ENCODE measurements at places on chromosomes 12 and 14.

GRCh38 chr14:98966016-98966415 lies 306.0 kb downstream of the BCL11B start:
- no peak for DNase-seq

DNA sequence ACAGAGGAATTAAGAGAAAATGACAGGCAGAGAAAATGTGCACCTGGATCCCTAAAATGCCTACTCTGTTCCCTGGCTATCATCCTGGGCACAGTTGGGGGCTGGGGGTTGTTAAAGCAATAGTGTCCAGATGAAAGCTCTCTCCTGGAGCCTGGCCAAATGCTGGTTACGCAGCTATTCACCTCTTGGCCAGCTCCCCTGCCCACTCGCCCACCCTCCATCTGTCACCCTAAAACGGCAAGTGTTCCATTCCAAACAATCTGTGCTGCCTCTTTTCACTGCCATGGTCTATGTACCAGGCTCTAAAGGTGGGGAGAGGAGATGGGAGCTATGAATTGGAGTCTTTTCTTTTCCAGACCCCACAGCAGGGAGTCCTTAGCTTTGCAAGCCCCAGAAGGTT lies 24.7 kb upstream of the NPFF start:
- no peak for DNase-seq

DNA sequence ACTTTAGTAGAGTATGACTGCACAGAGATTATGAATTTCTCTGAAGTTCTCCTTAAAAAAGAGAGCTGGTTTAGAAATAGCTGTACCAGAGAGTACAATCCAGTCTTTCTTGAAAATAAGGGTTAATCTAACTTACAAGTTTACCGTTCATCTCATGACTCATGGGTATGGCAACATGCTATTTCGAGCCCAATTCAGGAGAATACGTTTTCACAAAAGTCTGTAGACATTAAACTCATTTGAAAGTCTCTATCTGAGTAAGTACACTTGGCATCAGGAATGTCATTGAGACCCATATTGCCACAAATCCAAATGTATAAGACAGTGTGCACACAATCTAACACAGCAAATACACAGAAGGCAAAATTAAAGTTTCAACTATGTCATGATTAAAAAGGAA lies 160.5 kb downstream of the PIK3C2G start:
- peak; percentile 57 for DNase-seq

GRCh38 chr14:50676814-50677516 lies 8.9 kb upstream of the SAV1 start:
- DNase-seq, result no peak

- no peak for DNase-seq
These were observed 1.7 kb downstream of the B4GALNT3 start for GRCh38 chr12:461425-461824.

- no peak for DNase-seq
These were observed 454.8 kb downstream of the TMTC2 start for GRCh38 chr12:83141460-83141994.

DNA sequence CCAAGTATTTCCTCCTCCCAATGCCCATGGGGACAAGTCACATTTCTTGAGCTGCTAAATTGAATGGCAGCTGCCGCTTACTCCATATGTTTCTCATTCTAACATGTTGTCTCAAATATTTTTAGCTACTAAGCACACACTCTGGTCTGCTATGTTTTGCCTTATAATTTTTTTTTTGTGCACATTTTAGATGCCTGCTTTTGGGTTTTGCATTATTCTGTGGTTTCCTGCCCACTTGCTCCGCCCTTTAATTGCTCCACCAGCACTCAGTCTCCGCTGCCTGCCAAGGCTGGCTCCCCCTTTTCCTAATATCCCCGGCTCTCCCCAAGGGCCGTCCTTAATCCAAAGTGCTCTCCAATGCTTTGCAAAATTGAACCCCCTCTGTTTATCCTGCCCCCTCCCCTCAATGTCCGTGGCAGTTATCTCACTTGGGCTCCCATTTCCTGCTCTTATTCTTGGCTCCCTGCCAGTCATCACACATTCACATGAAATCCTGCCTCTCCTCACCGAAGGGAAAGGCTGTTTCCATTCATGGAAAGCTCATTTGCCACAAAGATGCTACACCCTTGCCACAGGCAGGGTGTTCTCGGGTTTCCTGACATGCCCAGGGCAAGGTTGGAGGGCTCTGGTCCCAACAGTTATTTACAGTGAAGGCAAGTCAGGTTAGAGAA lies 79.4 kb downstream of the C12orf75 start:
- DNase-seq, result peak; percentile 23

GRCh38 chr12:132661972-132662371 lies 25.2 kb downstream of the POLE start:
- DNase-seq, result no peak

DNA sequence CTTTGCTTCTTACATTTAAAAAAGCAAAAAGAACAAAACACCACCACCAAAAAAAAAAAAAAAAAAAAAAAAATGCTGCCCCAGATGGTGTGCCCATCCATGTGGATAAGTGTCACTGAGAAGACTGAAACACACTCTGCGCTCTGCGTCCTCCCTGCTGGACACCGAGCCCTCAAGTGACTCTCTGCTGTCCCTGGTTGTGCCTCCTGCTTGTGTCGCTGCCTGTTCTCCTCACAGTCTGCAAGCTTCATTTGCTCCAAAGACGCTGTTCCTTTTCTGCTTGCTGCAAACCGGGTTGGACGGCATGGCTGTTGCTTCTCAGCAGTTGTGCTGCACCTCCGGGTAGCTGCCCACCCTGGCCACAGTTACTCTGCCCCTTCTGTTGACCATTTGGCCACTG lies 276.2 kb upstream of the ATP2B1 start:
- DNase-seq, result no peak

GRCh38 chr12:32400866-32401265 lies 1.5 kb downstream of the FGD4 start:
- no peak for DNase-seq

DNA sequence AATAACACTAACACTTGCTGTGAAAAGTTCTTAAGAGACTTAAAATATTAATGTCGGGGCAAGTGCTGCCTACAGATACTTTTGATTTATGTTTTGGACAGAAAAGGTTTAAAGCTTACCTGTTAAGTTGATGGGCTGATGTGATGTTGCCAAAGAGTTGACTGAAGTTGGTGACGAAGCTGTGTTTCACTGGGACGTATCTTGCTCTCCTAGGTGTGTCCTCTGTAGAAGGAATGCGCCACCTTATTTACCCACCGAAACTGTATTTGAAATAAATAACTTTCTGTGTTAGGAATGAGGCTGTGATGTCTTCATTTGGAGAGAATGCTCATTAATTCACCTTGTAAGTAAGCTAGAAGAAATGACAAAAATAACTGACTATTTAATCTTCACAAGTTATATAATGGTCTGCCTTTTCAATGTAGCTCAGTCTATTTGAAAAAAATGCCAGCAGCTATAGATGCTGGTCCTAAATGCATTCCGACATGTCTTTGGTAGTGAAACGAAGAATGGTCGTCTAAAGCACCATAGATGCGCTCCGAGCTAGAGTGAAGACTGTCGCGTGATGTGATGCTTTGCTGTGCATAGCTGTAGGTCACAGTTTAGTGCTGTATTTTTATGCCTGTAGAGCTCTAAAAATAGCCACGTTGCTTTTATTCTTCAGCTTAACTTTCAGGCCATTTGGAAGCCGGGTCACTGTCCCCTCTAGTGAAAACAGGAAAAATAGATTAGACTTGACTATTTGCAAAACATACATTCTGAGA lies at the start of gene RD3L:
Gene RD3L (minus strand): TSS at position 557 of the 764 bp plus-strand sequence. CDS start 834 bp downstream, outside the sequence.
- no peak for DNase-seq

DNA sequence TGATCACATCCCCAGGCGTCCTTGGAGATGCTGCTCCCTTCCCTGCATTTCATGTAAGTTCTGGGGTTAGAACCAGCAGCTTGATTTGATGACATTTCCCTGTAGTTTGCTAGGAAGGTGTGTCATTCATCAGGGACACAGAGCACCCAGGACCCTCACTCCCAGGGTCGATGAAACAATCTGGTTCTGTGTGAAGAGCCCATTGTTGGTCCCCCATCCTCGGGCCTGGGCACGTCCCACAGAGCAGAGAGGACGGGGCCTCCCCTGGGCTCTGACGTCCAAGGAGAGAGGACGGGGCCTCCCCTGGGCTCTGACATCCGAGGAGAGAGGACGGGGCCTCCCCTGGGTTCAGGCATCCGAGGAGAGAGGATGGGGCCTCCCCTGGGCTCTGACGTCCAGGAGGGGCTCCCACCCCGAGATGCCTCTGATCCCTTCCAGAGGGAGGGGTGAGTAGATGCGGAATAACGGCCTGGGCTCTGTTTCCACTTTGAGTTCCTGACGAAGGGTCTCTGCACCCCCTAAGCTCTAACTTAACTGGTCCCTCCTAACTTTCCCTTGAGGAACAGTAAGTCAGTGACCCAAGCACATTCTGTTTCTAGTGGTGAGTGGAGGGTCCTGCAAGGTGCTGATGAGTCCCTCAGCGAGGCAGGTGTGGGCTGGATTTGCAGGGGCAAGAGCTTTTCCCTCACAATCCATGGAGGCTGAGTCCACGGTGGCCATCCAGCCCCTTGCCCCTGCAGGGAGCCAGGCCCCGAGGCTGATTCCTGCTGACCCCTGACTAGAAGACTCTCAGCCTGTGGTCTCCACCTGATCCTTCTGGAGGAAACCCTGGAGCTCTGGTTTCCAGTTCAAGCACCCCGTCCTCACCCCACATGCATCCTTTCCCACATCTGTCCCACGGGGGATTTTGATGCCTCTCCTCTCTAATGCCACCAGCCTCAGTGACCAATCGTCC lies 35.5 kb upstream of the SFSWAP start:
- DNase-seq, result no peak

GRCh38 chr12:108842361-108842760 lies 15.0 kb downstream of the SSH1 start:
- no peak for DNase-seq

GRCh38 chr12:52971679-52972329 lies 22.9 kb downstream of the KRT18 start:
- DNase-seq, result peak; percentile 92

DNA sequence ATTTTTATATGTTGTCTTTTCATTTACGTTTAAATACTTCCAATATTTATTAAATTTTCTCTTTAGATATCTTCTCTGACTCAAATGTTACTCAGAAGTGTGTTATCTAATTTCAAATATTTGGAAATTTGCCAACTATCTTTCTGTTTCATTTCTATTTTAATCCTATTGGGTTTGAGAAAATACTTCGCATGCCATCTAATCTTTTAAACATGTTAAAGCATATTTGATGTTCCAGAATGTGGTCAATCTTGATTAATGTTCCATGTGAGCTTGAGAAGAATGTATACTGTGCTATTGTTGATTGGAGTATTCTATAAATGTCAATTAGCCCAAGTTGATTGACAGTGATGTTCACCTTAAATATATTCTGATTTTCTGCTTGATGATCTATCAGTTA lies 11.9 kb upstream of the DCN start:
- DNase-seq, result peak; percentile 22

DNA sequence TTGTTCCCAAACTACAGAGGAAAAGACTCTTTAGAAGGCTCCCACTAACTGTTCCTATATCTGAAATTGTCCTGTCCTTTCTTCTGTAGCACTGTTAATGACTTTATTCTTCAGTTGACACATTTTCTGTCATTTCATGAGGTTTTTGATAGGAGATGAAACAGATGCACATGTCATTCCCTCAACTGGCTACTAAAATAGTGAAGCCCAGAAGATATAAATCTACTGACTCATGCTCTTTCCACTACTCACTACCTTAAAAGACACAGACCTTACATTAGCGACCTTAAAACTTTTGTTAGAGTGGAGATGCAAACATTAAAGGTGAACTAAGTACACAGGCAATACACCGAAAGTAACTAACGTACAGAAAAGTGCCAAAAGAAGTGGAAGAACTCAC lies 59.5 kb upstream of the ANKS1B start:
- no peak for DNase-seq

- peak; percentile 30 for DNase-seq
These were observed 41.8 kb downstream of the CORO1C start for GRCh38 chr12:108689314-108690190.

DNA sequence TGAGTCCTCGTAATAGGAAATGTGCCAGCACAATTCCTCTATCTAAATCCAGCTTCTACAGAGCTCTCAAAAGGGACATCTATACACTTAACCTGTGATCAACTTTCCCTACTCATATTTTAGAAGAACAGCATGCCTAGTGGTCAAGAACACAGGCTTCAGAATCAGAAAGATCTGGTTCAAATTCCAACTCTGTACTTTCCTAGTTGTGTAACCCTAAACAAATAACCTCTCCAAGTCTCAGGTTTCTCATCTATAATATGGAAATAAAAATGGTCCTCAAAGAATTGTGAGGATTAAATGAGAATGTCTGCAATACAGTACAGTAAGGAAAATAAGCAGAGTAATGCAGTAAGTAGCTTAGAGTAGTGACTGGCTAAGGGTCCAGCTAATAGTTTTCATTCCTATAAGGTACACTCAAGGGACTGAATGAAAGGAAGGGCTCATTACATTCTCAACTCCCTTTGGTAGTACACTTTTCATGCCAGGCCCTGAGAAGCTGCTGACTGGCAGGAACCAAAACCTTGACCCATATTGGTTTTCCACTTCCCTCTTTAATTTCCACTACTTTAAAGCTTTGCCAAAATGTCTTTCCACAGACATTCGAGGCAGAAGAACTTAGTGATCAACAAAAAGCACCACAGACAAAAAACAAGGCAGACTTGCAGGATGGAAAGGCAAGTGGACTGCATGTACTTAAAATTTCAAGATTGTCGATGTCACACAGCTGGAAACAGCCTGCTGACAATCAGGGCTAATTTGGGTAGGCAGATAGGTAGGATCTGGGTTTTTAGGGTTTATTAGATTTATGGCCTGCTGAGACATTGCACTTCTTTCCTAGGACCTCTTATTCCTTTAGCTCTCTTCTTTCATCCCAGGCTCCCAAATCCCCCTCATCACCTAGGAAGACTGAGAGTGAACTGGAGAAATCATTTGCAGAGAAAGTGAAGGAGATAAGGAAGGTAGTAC lies 4.3 kb downstream of the CCDC196 start:
- no peak for DNase-seq

GRCh38 chr12:2876431-2877046 lies 435 bp downstream of the FOXM1 start:
- peak; percentile 64 for DNase-seq

- no peak for DNase-seq
These were observed 679.5 kb downstream of the C12orf50 start for GRCh38 chr12:87349681-87350080.

DNA sequence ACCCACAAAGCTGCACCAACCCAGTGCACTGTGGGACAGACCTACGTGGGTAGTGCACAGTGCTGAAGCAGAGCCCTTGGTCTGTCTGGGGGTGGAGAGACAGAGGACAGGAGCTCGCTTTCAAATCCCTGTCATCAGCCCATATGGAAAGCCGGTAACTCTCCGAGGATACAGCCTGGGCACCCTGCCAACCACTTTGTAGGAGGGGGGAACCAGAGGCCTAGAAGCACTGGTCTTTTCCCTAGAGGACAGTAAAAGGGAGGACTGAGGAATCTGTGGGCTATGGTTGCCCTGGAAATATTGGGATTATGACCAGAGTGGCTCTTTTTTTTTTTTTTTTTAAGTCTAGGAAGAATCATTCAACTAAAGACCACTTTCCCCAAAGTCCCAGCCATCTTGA lies 74.3 kb downstream of the MAP3K9 start:
- no peak for DNase-seq

- no peak for DNase-seq
These were observed 36.8 kb downstream of the ZFP36L1 start for GRCh38 chr14:68756000-68756481.

GRCh38 chr12:77315407-77315806 lies 250.0 kb upstream of the E2F7 start:
- no peak for DNase-seq
